T-helper 1 cell treated with Interleukin-12 subunit alpha and Interleukin-12 subunit beta and Interleukin-4 antibody, amounts not matched to agents 30 ng/mL and 1 ng/mL, for 36 hours (primary cell): ENCODE measurements at places on chromosomes 4 and X. TPM values are rescaled to one million over a fixed set of nuclear protein-coding genes. Genes with fewer than 3 reads are reported as not detected.

Gene VBP1
- total RNA-seq, result 62.7 and 68.8 TPM in 2 replicates

Gene GABRB1
- total RNA-seq, result not detected in 2 replicates

Gene CLCN3
- total RNA-seq, result 33.6 and 34.0 TPM in 2 replicates

Gene TCEAL9
- 0.54 and 0.98 TPM in 2 replicates for total RNA-seq

Gene APLN
- total RNA-seq, result 0.07 TPM in 1 of 2 replicates, not detected in the other

Gene HPGD
- total RNA-seq, result 12.1 and 13.8 TPM in 2 replicates

Gene PPP4R3C
- total RNA-seq, result not detected in 2 replicates
